ENCODE measurements at places on chromosomes 2 and 18.

- H3K36me3 ChIP-seq = no peaks in the 10 kb centered on the region
- no peak for DNase-seq
- no peak overlapping the region for H3K4me3 ChIP-seq
These were observed 231.7 kb downstream of the MTX2 start for GRCh38 chr2:176500901-176501300.

GRCh38 chr18:26757263-26758019 is 108.1 kb downstream of the AQP4 start:
- no peak overlapping the region for H3K27ac ChIP-seq
- H3K4me1 ChIP-seq = no peaks in the 10 kb centered on the region
- H3K27me3 ChIP-seq = peaks cover 17% of the 10 kb centered on the region
- H3K36me3 ChIP-seq = no peaks in the 10 kb centered on the region
- no peak overlapping the region for H3K4me3 ChIP-seq

DNA sequence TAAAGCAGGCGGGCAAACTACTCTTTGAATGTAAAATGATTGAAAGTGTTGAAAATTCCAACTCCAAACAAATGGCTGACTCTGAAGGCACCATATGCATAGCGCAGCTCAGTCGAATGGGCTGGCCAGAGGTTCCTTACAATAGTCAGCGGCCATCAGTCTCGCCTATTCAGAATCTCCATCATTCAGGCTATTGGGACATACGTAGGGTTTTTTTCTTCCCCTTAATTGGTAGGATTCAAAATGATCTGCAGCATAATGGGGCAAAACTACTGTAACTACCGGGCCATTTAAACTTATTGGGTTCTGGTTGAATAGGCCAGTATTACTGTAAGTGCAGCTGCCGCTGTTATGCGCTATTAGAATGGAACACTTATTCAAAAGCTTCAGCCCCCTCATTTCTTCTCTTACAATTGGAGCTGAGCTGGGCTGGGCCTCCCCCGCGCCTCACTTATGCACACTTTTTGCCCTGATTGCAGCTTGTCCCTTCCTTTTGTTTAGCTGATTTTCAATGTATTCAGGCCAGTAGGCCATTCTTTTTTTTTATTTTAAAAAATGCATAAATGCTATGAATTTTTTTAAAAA is 40.4 kb downstream of the SLC9A4 start:
- no peaks in the 10 kb centered on the region for H3K27me3 ChIP-seq
- DNase-seq = no peak
- H3K27ac ChIP-seq = no peak overlapping the region
- H3K4me1 ChIP-seq = peaks cover 8% of the 10 kb centered on the region
- H3K36me3 ChIP-seq = no peaks in the 10 kb centered on the region

DNA sequence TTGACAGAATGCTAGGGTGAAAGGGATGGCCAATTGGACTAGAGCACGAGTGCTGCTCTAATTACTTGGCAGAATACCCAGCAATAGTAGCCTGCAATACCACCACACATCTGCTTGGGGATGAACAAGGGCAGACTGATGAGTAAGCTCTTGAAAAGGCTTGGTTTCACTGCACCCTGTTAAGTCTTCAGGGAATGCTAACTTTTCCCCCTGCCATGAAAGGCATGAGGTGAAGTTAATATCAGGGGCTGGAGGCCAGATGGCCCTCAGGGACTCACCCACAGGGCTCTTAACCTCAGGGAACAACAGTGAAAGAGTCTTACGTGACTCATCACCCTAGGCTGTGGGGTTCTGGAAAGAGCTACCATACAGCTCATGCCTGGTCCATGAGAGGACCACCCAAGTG is 51.7 kb upstream of the MYL1 start:
- H3K27me3 ChIP-seq = no peaks in the 10 kb centered on the region
- no peak overlapping the region for H3K4me3 ChIP-seq
- no peak overlapping the region for H3K27ac ChIP-seq
- H3K36me3 ChIP-seq = no peaks in the 10 kb centered on the region
- H3K4me1 ChIP-seq = no peaks in the 10 kb centered on the region

DNA sequence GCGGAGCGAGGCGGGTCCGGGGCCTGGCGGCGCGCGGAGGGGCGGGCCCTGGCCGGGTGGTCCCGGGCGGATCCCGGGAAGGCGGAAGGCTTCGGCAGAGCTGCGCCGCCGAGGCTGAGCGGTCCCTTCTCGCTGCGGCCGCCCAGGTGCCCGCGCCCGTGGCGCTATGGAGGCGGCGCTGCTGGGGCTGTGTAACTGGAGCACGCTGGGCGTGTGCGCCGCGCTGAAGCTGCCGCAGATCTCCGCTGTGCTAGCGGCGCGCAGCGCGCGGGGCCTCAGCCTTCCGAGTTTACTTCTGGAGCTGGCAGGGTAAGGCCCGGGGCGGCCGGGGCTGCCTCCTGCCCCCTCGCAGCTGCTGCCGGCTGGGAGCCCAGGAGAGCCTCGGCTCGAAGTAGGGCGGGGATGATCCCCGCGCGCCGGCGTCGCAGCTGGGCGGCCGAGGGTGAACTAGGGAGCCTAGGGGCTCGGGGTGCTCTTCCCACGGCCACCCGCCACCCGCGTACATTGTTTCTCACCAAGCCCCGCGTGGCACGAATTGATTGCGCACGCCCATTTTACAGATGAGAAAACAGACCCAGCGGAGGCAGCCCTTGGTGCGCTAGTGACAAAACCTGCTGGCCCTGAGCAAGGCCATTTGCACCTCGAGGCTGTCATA is at the start of gene SLC66A3:
Gene SLC66A3, plus strand, starts transcription at position 87 of the 655 bp plus-strand sequence. Its CDS starts 80 bp downstream, at position 167.
- H3K4me3 ChIP-seq = peak within 1 kb of the TSS; percentile 77
- DNase-seq = peak; percentile 59
- peaks cover 7% of the 10 kb centered on the region for H3K4me1 ChIP-seq
- peak within 1 kb of the TSS; percentile 93 for H3K27ac ChIP-seq

GRCh38 chr2:172095905-172096625 is 6.6 kb downstream of the DLX2 start:
- H3K27me3 ChIP-seq = no peaks in the 10 kb centered on the region
- peak overlapping the region; percentile 86 for H3K27ac ChIP-seq
- peaks cover 37% of the 10 kb centered on the region for H3K4me1 ChIP-seq

- no peak for DNase-seq
- H3K4me1 ChIP-seq = no peaks in the 10 kb centered on the region
- H3K36me3 ChIP-seq = no peaks in the 10 kb centered on the region
- no peak overlapping the region for H3K4me3 ChIP-seq
- H3K27me3 ChIP-seq = no peaks in the 10 kb centered on the region
- H3K27ac ChIP-seq = no peak overlapping the region
These were observed 13.1 kb downstream of the GPR45 start for GRCh38 chr2:105254531-105255210.

DNA sequence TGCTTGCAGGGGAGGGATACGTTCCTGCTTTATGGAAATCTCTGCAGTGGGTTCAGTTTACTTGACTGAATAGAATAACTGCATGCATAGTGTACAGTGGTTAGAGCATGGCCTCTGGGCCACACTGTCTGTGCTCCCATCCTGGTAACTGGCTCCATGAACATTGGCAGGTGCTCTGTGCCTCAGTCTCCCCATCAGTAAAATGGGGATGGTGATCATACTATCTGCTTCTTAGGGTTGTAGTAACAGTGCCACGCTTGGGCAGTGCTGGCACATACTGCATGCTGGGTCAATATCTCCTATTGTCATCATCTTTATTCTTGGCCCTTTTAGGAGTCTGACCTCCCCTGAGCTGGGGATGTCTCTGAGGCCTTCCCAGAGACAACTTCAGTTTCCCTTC is 117.3 kb downstream of the CTIF start:
- no peak overlapping the region for H3K4me3 ChIP-seq
- H3K4me1 ChIP-seq = peaks cover 6% of the 10 kb centered on the region
- no peak for DNase-seq

GRCh38 chr2:144582651-144583380 is 62.9 kb upstream of the ZEB2 start:
- no peak overlapping the region for H3K27ac ChIP-seq
- no peaks in the 10 kb centered on the region for H3K27me3 ChIP-seq
- no peak overlapping the region for H3K4me3 ChIP-seq
- no peak for DNase-seq
- no peaks in the 10 kb centered on the region for H3K36me3 ChIP-seq

DNA sequence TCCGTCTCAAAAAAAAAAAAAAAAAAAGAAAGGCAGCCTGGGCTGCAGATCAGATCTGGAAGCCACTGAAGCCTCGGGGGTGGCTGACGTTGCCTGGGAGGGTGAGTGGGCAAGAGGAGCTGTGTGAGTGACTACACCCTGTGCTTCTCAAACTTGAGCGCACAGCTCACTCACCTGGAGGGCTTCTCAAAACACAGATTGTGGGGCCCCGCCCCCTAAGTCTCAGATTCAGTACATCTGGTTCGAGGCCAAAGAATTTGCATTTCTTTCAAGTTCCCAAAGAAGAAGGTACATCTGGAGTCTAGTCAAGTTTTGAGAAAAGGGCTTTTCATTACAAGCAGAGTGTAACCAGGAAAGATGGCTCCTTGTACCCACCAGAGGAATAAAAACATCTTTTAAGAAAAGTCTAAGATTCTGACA is 97.7 kb upstream of the CAB39 start:
- DNase-seq = no peak
- H3K4me1 ChIP-seq = peaks cover 47% of the 10 kb centered on the region
- H3K27ac ChIP-seq = no peak overlapping the region

GRCh38 chr2:65700720-65701119 is 268.3 kb upstream of the SPRED2 start:
- no peaks in the 10 kb centered on the region for H3K4me1 ChIP-seq
- no peaks in the 10 kb centered on the region for H3K36me3 ChIP-seq
- no peak for DNase-seq
- no peak overlapping the region for H3K4me3 ChIP-seq
- H3K27ac ChIP-seq = no peak overlapping the region

DNA sequence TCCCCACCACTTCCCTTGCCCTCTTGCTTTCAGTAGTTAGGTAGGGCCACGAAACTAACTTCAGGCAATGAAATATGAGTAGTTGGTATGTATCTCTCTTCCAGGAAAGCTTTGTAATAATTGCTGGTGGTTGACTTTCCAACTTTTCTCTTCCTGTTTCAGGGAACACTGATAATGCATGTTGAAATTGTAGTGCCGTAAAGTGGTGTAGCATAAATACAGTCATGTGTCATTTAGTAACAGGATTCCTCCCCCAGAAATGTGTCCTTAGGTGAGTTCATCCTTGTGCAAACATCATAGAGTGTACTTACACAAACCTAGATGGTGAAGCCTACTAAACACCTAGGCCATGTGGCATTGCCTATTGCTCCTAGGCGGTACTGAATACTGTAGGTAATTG is 429.2 kb downstream of the PID1 start:
- no peak overlapping the region for H3K27ac ChIP-seq
- H3K27me3 ChIP-seq = no peaks in the 10 kb centered on the region
- DNase-seq = no peak

DNA sequence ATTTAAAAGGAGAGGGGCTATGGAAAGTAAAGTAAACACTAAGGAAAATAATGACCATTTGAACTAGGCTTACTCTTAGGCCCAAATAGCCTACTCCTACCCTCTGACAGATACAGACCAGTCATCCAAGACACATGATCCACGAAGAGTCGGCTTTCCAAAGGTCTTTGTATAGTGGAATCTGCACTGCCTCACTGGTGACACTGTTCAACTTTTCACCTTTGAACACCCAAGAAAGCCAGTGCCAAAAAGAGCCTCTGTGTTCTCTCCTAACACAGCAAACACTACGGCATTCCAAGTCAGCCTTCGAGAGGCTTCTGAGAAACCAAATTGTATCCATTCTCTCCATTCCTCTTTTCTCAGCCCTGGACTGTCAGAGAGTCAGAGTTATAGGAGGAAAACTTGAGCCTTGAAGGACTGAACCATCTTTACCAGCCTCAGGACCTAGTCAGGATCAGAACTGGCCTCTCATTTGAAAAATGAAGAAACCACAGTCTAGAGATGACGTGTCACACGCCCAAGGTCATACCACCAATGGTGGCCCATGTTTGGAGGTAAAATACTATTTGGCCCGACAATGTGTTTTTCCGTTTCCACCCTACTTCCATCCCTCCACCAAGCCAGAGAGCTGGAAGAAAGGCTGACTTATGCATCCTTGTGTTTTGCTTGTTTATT is 267.4 kb upstream of the ACVR2A start:
- DNase-seq = no peak
- H3K4me3 ChIP-seq = no peak overlapping the region
- no peak overlapping the region for H3K27ac ChIP-seq
- no peaks in the 10 kb centered on the region for H3K4me1 ChIP-seq

DNA sequence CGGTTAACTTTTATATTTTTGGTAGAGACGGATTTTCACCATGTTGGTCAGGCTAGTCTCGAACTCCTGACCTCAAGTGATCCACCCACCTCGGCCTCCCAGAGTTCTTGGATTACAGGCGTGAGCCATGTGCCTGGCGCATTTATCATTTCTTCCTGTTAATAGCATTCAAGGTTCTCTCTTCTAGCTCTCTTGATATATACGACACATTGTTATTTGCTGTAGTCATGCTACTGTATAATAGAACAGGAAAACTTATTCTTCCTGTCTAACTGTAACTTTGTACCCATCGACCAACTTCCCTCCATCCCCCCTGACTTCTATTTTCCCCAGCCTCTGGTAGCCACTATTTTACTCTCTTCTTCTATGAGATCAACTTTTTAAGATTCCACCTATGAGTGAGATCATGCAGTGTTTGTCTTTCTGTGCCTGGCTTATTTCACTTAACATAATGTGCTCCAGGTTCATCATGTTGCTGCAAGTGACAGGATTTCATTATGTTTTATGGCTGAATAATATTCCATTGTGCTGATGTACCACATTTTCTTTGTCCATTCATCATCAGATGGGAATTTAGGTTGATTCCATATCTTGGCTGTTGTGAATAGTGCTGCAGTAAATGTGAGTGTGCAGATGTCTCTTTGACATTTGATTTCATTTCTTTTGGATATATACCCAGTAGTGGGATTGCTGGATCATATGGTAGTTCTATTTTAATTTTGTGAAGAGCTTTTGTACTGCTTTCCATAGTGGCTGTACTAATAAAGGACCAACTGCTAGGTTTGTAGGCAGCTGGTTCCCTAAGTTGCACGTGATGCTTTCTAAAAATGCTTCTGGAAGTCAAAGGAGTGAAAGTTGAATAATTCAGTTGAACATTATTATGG is 205.2 kb downstream of the PRKCE start:
- peaks cover 3% of the 10 kb centered on the region for H3K4me1 ChIP-seq
- no peak for DNase-seq
- H3K4me3 ChIP-seq = no peak overlapping the region
- H3K36me3 ChIP-seq = no peaks in the 10 kb centered on the region
- no peaks in the 10 kb centered on the region for H3K27me3 ChIP-seq
- H3K27ac ChIP-seq = no peak overlapping the region

DNA sequence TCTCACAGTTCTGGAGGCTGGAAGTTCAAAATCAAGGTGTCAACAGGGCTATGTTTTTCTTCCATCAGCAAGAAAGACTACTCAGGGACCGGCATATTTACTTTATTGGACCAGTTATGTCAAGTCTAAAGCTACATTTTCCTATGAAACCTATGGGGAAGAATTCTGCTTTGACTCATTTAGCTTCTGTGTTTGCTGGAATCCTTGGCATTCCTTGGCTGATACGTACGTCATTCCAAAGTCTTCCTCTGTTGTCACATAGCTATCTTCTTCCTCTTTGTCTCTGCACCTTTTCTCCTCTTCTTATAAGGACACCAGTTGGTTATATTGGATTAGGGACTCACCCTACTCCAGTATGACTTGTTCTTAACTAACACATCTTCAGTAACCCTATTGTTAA is 137.4 kb upstream of the FBXO11 start:
- H3K4me3 ChIP-seq = no peak overlapping the region
- no peak for DNase-seq
- no peaks in the 10 kb centered on the region for H3K4me1 ChIP-seq
- no peaks in the 10 kb centered on the region for H3K36me3 ChIP-seq
